Fibroblast of villous mesenchyme (primary cell): ENCODE measurements at places on chromosomes 3 and 15. TPM values are rescaled to one million over a fixed set of nuclear protein-coding genes. Genes with fewer than 3 reads are reported as not detected.

DNA sequence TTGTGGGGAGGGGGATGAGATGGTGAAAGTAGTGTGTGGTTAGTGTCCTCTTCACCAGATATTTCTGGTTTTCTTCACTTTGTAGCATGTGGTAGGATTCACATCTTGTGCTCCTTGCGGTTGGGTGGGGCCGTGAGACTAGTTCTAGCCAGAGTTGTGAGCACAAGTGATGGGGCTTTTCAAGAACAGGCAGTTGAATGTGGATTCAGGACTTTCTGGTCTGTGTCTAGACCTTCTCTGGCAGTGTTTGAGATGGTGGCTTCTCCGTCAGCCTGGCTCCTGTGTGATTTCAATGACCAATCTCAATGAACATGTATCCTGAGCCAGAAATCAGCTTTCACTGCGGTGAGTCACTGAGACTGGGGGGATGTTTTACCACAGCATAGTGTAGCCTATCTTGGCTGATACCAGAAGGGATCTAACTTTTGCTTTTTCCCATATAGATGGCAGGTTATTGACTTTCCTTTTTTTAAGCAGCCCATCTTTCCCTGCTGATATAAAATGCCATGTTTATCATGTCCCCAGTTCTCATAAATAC is 82.6 kb downstream of the RPLP1 start:
- DNase-seq: no peak

The GPR62 gene
- total RNA-seq: under 0.01 TPM in 1 of 2 replicates, not detected in the other

DNA sequence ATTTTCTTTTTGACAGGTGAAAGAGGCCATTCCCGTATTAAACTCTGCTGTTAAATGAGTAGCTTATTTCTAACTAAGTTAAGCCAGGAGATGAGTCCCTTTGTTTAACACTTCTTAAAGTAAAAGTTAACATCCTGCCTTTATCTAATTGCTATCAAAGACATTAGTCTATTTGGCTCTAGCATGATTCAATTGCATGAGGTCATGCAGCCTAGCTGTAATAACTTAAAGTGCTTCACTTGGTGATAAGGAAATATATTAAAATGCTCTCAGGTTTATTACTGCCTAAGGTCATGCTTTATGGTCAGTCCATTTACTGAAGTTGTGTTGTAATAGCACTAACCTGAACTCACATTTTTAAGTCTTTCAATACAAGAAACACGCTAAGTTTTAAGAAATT is 82.3 kb upstream of the MLF1 start:
- peak; percentile 15 for DNase-seq

The SKOR1 gene
- total RNA-seq: 0.32 TPM in 1 of 2 replicates, not detected in the other

DNA sequence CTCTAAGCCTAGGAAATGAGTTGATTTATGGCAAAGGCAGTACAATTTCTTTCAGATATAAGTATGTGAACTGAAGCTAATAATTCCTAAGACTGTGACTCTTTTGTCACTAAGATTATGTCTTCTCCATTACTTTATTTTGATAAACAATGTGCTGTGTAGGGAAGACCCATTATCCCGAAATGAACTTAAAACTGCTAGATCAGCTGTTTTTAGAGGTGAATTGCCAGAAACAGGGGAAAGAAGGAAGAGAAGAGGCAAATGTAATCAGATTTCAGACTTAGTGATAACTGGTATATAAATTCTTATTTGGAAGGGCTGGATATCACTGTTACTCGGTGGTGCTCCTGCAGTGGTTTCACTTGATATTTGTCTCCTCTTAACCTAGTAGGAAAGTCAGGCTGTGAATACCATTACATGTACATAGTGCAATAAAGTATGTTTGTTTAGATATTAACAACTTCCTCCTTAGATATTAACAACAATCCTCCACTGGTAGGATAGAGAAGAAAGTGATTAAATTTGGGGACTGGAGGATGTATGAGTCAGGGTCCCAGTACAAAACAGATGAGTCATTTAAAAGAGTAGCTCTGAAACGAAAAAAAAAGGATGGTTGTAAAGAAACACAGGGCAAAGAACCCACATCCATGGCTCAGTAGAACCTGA is 338.5 kb upstream of the KCNH8 start:
- DNase-seq: peak; percentile 6

The DISP2 gene
- under 0.01 TPM in 2 replicates for total RNA-seq

DNA sequence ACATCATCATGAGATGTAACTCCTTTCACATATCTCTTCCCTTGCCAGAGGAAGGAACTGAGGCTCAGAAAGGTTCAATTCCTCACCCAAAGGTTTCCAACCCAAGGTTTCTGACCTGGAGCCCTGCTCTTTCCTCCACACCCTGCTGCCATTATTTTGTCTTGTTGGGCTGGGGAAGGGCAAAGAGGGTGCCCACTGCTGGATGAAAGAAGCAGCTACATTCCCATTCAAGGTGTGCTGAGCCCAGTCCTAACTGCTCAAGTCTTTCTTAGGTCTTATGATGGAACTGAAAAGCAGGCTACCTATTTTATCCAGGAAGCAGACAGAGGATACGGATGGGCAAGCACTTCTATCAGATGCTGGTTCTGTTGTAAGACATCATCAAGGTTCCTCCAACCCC is 258.0 kb upstream of the CTDSPL start:
- no peak for DNase-seq

DNA sequence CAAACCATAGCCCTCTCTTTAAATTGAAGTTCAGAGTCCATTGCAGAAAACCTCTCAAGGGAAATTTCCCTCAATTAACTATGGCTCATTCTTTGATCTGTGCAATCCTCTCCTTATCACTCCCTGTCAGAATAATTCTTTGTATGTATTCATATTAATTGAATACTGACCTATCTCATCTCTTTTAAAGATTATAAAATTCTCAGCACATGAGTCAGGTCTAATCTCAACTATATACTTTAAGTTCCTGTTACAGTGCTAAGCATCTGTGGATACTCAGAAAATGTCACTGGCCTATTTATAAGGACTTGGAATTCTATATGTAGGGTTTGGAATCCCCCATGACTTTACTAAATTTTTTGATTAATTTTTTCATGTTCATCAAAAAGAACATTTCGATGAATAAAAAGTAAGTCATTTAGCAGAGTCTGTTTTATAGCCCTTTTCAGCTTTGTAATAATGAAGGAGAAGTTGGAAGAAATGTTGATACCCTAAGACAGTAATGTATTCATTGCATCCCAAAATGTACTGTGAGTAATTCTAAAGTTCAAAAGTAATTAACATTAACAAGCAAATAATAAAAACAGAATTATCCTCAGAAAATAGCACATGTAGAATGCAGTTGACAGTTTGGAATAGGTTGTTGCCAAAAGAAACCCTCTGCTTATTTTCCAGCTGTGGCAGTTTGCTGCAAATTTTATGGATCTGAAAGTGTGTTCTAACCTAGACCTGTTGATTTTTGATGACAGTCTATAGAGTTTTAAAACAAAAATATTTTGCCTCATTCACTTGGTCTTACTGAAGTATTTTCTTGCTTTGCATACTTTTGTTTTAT is 503.4 kb upstream of the CBLB start:
- DNase-seq: peak; percentile 6

DNA sequence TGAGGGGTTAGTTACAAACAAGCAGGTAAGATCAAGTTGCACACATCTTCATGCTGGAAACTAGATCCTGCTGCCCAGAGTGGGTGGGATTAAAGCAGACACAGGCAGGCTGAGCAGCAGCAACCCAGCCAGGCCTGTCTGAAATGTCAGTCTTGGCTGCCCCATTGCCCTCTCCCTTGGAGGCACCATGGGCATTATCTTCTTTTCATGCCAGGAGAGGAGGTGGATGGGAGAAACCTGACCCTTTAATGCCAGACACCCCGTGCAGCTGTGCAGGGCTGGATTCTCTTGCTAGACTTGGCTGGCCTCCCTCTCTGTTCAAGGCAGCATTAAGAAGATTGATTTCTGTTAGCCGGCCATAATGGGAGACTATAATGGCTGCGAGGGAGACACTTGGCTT is 23.0 kb upstream of the EPHB1 start:
- no peak for DNase-seq
